ENCODE measurements at places on chromosomes 16 and 17. TPM values are rescaled to one million over a fixed set of nuclear protein-coding genes. Genes with fewer than 3 reads are reported as not detected.

Gene ZNF597
- 1.1 TPM for total RNA-seq

Gene ARRB2
- total RNA-seq: 52.6 TPM

Gene KCNH6
- not detected for total RNA-seq

Gene CCDC144A
- total RNA-seq: 1.4 TPM

Gene HERPUD1
- total RNA-seq: 127 TPM

Data from A549 treated with CpdA at 1 μM for 4 hours (cell line).